ENCODE measurements at places on chromosomes 6 and 20.

GRCh38 chr6:29945281-29945820 is 3.0 kb downstream of the HLA-A start:
- DNase-seq: no peak

DNA sequence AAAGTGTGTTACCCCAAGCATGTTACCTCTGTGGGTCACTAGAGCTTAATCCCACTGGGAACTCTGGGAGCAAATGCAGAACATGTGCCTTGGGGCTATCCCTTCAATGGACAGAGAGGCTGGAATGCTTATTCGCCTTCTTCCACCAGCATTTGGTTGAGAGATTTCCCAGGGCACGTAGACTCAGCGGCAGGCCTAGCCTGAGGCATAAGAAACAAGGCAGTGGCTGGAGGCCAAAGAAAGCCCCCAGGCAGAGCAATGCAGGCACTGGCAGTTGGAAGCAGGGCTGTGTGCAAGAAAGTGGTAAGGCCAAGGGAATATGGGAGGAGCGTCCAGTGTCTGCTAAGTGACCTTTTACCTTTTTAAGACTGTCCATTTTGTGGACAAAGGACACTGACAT is 114.0 kb upstream of the FLRT3 start:
- no peak for DNase-seq

DNA sequence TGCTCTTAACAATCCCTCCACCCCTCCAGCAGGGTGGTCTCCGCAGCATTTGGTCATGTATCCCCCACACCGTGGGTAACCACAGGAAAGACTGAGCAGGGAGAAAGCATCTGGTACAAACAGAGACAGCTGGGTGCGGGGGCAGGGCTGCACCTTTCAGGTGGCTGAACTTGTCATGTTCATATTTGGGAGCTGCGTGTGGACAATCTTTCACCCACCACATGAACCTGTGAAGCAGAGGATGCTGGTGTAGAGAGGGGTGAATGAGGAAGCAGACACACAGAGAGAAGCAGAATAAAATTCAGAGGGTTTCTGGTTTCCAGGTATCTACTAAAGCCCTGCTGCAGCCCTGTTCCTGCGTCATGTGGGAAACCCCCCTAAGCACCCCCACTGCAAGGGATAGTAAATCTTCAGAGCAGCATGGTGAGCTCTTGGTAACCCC is 8.9 kb downstream of the GFOD1 start:
- DNase-seq: no peak

GRCh38 chr20:19129306-19129705 is 83.1 kb upstream of the SLC24A3 start:
- DNase-seq: no peak

DNA sequence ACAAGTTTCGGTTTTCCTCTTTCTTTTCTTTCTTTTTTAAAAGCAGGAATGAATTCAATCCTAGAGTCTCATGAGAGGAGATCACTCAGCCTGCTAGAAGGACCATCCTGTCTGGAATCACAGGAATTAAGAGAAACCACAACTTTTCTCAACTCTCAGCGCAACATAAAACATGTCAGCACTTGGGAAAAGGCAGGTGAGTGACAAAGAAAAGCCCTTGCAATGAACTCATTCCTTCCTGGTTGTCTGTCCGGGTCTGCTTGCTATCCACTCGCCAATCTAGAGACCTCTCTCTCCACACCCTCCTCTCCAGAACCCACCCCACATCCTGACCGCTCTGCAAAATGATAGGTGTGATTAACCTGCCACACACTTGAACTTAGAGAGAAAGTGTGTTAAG is 253.8 kb downstream of the LY86 start:
- no peak for DNase-seq

GRCh38 chr6:40610229-40610628 is 23.1 kb upstream of the LRFN2 start:
- no peak for DNase-seq

DNA sequence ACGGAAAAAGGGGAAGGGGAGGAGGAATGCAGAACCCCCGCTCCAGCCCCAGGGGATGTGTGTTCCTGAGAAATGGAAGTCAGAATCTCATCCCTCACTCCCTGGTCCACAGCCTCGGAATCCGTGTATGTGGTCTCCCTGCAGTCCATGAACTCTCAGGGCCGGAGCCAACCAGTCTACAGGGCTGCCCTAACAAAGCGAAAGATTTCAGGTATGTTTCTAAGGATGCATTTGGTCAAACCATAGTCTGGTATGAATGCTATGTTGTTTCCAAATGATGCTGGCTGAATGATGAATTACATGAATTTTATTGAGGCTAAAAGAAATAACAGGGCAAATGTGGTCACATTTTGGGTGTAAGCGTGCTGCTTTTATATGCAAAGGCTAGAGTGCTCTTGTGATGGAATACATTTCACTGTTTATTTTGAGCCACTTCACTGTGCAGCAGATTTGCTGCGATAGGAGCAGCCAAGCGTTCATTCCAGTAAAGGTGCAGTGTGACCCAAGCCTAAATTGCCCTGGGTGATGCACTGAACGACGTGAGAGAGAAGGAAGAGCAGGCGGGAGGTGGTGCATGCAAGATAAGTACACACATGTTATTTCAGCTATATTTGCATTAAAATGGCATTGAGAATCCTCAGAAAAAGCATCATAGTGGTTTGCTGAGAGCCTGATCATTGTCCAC is 52.4 kb downstream of the FNDC1 start:
- DNase-seq: no peak

DNA sequence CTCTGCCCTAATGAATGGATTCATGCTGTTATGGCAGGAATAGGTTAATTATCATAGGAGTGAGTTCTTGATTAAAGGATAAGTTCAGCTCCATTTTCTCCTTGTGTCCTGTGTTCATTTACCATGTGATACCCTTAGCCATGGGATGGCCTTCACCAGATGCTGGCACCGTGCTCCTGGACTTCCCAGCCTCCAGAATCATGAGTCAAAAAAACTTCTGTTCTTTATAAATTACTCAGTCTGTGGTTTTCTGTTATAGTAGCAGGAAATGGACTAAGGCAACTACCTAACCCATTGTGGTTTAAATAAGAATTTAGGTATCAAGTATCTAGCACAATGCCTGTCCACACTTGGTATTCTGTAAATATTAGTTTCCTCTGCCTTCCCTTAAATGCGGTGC is 223.5 kb downstream of the MEI4 start:
- no peak for DNase-seq

- no peak for DNase-seq
Measured at GRCh38 chr20:62551407-62552323, 75.9 kb upstream of the GATA5 start.

GRCh38 chr6:99498421-99498820 is 16.8 kb downstream of the USP45 start:
- DNase-seq: no peak

GRCh38 chr6:130432838-130433237 is 67.0 kb downstream of the TMEM200A start:
- DNase-seq: no peak

DNA sequence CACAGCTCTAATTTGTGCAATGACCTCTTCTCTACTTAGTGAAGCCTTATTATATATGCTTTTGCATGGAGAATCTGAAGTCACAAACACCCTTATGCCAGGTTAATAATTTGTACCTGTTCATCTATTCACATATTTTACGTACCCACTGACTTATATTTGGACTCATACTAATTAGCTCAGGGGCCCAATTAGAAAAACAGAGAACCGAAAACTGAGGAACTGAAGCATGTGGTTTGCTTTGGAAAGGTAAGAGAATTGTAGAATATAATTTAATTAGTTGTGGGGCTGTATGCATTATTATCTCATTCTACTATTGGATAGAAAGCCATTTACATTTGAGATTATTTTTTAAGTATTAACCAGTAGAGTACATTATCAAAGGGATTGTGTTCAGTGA is 805.9 kb upstream of the CITED2 start:
- DNase-seq: no peak

- no peak for DNase-seq
Measured at GRCh38 chr6:68679399-68679798, 44.3 kb downstream of the ADGRB3 start.

DNA sequence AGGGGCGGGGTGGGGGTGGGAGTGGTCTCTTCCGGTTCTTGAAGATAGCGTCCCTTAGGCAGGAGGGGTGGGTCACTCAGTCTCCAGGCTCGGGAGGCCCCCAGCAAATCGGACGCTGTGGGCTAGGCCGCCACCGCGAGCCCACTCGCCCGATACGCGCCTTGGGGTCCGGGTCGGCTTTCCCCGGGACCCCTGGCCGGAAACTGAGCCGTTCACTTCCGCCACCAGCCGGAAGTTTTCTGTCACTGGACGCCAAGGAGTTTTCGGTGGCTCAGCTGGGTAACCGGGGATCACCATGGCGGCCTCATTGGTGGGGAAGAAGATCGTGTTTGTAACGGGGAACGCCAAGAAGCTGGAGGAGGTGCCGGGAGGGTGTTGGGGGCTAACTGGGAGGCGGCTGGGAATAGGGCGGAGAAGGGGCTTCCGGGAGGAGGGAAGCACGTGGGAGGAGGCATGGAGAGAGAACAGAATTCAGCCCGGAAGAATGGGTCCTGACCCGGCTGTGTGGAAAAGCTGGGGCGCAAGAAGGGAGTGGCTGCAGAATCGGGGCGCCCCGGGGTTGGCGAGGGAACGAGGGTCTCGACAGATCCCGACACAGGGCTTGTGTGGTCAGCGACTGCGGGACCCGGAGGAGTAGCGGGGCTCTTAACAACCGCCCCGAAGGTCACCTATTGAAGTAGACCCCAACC is at the start of gene ITPA:
TSS of gene ITPA (plus strand) at position 242 of the 689 bp plus-strand sequence. CDS start at position 296, 54 bp downstream.
- peak; percentile 68 for DNase-seq

- DNase-seq: no peak
Measured at GRCh38 chr20:35489717-35490116, 34.3 kb downstream of the CEP250 start.

- no peak for DNase-seq
Measured at GRCh38 chr6:30162265-30163089, 869 bp upstream of the TRIM15 start.

- no peak for DNase-seq
Measured at GRCh38 chr6:142714951-142715785, 229.8 kb downstream of the HIVEP2 start.

GRCh38 chr6:17908831-17909230 is 78.6 kb downstream of the KIF13A start:
- DNase-seq: no peak

- peak; percentile 60 for DNase-seq
Measured at GRCh38 chr20:50848341-50848808, 53.5 kb downstream of the BCAS4 start.

- DNase-seq: no peak
Measured at GRCh38 chr6:11404081-11404480, 133.5 kb upstream of the TMEM170B start.

DNA sequence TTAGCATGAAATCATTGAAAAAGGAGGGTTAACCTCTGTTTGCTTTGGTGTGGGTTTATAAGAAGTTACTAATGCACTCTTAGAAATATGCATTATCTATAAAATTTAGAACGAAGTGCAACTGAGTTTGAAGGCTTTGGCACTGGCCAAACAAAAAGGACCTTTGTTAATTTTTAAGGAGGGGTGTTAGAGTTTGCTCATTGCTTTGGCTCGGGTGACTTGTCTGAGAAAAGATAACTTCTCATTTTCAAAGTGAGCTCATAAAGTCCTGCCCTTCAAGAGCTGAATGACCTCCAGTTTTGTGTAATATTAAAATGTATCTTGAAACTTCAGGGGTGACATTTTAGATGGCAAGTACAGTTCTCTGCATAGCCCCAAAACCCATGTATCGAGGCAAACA is 25.9 kb downstream of the NEDD9 start:
- no peak for DNase-seq

DNA sequence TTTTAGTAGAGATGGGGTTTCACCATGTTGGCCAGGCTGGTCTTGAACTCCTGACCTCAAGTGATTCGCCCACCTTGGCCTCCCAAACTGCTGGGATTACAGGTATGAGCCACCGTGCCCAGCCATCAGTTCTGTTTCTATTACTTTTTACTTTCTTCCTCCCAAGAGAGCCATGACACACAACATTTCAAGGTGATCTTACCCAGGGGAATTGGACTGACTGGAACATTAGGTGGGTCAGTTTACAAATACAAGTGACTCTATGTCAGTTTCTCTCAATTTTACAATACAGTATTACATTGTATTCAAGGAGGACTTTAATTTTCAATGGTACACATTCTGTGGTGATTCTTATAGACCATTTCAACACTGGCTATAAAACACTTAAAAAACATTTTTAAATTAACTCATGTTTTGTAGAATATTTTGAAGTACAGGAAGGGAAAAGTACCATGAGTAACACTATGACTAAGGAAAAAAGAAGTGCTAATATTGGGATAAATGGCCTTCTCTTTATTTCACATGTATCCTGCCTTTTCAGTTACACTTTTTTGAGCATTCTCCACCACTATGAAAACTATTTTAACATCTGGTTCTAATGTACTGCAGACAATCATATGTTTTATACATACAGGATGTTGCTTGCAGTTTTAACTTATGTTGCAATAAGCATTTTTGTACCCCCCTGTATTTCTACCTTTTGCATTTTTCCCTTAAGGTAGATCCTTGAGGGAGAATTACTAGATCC is 8.4 kb downstream of the TPBG start:
- no peak for DNase-seq

DNA sequence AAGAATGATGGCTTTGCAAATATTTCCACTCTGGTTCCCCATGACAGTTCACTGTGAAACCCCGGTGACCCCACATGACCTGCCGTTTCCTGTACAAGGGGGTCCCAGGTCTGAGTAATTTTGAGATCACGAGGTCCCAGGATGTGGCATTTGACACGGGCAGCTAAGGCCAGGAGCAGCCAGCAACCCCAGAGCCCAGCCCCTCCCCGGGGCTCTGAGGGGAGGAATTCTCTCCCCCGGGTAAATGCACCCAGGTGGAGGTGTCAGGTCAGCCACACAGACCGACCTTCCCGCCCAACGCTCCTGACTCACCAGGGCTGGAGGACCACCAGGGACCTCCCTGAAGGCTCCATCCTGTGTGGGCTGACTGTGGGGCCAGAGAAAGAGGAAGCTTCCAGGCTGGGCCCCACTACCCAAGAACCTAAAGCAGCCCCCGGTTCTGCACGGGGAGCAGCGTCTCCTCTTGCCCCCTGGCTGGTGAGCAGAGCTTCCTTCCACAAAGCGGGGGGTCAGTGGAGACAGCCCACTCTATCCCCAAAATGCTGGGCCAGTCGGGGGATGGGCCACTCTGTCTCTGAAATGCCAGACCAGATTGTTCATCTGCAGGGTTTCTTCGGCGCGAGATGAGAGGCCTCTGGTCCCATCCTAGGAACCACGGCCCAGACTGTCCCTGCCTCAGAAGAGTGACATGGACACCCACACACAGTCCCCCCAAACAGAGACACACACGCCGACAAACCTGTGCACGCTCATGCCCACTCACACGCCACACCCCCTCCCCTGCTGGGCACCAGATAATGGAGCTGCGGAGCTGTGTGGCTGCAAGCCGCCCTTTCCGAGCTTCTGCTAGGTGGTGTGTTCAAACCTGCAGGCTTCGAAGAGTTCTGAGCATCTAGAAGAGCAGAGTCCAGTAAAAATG is 23.4 kb upstream of the SLCO4A1 start:
- DNase-seq: peak; percentile 55
